Heart left ventricle (tissue), 16 donors: ENCODE measurements at places on chromosomes 6 and 20. TPM values are rescaled to one million over a fixed set of nuclear protein-coding genes. Genes with fewer than 3 reads are reported as not detected.
A peak's percentile ranks its signal among the peaks of the same experiment; 100 is the strongest.

The GNMT gene
- 7.1 TPM for polyA plus RNA-seq

The PNPLA1 gene
- polyA plus RNA-seq: not detected

The STMND1 gene
- polyA plus RNA-seq: not detected

The SOBP gene
- polyA plus RNA-seq: 11.4 TPM

The C6orf52 gene
- polyA plus RNA-seq: 0.15 TPM

The TRAPPC3L gene
- not detected for polyA plus RNA-seq

The SSTR4 gene
- not detected for polyA plus RNA-seq

The ELOVL4 gene
- polyA plus RNA-seq: 0.24 TPM

DNA sequence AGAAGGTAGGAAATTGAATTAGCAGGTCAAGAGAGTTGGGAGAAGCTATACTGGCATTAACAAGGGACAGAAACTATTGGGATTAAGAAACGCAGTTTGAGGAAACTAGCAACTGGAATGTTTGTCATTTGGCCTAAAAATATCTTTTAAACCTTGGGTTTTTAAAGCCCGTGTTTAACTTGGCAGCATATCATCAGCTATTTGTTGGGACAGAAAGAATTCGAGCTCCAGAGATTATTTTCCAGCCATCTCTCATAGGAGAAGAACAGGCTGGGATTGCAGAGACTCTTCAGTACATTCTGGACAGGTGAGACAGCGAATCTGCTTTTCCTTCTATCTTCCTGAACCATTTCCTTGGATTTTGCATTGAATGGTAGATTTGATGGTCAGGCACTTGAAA, 17.8 kb downstream of the ACTR5 start:
- peaks cover 5% of the 10 kb centered on the region for H3K4me1 ChIP-seq
- no peak overlapping the region for H3K4me3 ChIP-seq
- H3K27me3 ChIP-seq: no peaks in the 10 kb centered on the region
- DNase-seq: no peak
- H3K36me3 ChIP-seq: peaks cover 97% of the 10 kb centered on the region
- no peak overlapping the region for H3K27ac ChIP-seq

DNA sequence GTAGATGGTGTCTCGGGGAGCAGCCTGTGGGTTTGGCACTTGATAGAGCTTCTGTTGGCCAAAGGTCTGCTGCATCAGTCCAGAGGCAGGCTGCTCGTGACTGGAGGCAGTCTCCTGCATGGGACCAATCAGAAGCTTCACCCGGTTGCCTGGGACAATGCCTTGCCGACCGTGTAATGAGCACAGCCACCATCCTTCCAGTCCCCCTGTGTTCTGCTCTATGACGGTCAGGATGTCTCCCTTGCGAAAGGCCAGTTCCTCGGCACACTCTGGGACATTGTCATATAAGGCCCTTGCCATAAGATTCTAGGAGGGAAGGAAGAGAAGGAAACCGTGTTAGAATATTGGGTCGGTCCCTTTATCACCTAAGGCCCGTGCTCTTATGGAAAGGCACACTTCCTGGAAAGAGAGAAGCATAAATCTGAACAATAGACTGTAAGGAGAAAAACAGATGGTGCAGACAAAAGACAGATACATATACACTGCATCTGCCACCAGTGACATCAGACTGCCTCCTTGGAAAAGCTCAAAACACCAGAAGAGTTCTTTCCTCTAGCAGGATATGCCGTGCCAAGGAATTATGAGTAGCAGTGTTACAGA, 18.9 kb downstream of the NEDD9 start:
- no peak for DNase-seq
- peaks cover 100% of the 10 kb centered on the region for H3K4me1 ChIP-seq
- H3K36me3 ChIP-seq: peaks cover 26% of the 10 kb centered on the region
- peak overlapping the region; percentile 82 for H3K27ac ChIP-seq
- no peaks in the 10 kb centered on the region for H3K27me3 ChIP-seq
- H3K4me3 ChIP-seq: no peak overlapping the region

GRCh38 chr6:17591287-17591686, 8.8 kb upstream of the FAM8A1 start:
- no peaks in the 10 kb centered on the region for H3K4me1 ChIP-seq
- no peak overlapping the region for H3K27ac ChIP-seq
- no peaks in the 10 kb centered on the region for H3K36me3 ChIP-seq
- no peak for DNase-seq

- H3K36me3 ChIP-seq: no peaks in the 10 kb centered on the region
- DNase-seq: peak; percentile 68
- peak overlapping the region; percentile 67 for H3K4me3 ChIP-seq
- no peaks in the 10 kb centered on the region for H3K27me3 ChIP-seq
Observed at GRCh38 chr6:33427585-33428223, 7.8 kb downstream of the SYNGAP1 start.

GRCh38 chr20:51183451-51183850, 160.5 kb upstream of the KCNG1 start:
- H3K27me3 ChIP-seq: no peaks in the 10 kb centered on the region
- no peak for DNase-seq
- H3K36me3 ChIP-seq: no peaks in the 10 kb centered on the region
- H3K27ac ChIP-seq: no peak overlapping the region
- H3K4me3 ChIP-seq: no peak overlapping the region

GRCh38 chr20:6339176-6339575, 216.3 kb upstream of the FERMT1 start:
- no peak overlapping the region for H3K4me3 ChIP-seq

DNA sequence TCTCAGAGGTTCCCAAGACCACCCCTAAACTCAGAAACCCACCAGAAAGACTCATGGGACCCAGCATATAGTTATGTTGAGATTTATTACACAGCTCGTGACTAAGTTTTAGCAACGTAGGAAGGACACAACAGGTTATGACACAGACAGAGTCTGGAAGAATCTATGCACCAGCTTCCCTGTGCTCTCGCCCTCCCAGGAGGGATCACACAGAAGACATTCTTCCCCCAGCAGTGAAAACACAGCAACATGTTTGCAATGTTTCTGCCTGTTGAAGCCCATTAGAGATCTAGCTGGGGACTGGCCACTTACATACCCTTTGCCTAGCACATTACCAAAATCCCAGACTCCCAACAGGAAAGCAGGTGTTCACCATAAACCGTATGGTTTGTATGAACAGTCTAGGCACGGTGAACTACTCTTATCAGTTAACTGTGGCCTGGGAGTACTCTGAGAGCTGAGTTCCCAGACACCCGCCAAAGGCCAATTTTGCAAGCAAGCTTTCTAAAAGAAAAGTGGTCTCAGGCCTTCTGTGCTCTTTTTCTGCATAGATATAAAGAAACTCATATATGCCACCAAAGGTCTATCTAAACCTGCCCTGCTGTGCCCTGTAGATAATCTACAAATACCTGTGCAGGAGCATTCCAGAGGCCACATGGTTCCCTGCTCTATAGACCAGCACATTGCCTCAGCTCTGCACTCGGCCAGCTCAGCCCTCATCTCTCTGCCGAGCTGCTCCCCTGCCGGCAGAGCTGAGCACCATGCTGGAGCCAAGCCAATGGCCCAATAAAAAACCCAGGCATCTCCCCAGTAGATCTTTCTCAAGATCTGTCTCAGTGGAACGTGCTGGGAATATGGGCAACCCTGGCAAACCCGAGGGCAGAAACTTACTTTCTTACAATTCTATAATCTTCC, 69.6 kb upstream of the SMIM28 start:
- peak; percentile 19 for DNase-seq
- H3K4me1 ChIP-seq: no peaks in the 10 kb centered on the region
- peak overlapping the region; percentile 43 for H3K27ac ChIP-seq
- no peak overlapping the region for H3K4me3 ChIP-seq

DNA sequence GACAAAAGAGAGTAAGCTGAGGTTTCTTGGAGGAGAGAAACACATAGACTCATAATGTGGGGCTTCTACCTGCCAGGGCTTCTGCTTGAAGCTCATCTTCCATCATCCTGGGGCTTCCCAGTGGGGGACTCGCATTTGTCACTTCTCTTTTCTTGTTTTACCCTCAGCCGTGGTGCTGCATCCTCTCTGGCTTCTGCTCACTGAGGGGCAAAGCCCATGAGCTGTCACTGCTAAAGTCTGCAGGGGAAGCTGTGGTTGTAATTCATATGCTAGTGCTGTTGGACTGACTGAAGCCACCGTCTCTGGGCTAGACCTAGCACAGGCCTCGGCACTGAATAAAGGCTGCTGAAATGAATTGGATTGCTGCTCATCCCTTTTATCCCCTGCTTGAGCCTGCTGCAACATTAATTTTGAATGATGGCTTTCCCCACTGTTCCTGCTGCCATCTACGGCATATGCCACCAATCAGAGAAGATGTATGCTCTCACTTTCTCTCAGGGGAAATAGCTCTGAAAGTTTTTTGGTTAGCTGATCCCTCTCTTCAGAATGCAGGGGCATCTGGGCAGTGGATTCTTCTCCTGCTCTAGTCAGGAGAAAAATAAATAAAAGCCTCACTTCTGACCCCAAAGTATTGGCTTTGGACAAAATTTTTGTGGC, 568.4 kb upstream of the MAP3K7 start:
- H3K27me3 ChIP-seq: no peaks in the 10 kb centered on the region
- no peak overlapping the region for H3K4me3 ChIP-seq
- DNase-seq: no peak
- H3K27ac ChIP-seq: no peak overlapping the region
- H3K36me3 ChIP-seq: no peaks in the 10 kb centered on the region

DNA sequence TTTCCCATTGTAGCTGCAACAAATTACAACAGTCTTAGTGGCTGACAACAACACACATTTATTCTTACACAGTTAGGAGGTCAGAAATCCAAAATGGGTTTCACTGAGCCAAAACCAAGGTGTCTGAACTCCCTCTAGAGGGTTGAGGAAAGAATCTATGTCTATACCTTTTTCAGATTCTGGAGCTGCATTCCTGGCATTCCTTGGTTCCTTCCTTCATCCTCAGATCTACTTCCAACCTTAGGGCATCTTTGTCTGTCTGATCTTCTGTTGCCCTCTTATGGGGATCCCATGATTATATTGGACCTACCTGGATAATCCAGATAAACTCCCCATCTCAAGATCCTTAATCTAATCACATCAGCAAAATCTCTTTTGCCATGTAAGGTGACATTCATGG, 540.9 kb upstream of the MAP3K7 start:
- DNase-seq: no peak
- no peaks in the 10 kb centered on the region for H3K36me3 ChIP-seq
- H3K4me1 ChIP-seq: no peaks in the 10 kb centered on the region
- H3K4me3 ChIP-seq: no peak overlapping the region
- H3K27me3 ChIP-seq: no peaks in the 10 kb centered on the region

- H3K4me1 ChIP-seq: peaks cover 24% of the 10 kb centered on the region
- no peak overlapping the region for H3K4me3 ChIP-seq
- H3K27me3 ChIP-seq: no peaks in the 10 kb centered on the region
Observed at GRCh38 chr6:156658186-156658965, 118.8 kb upstream of the ARID1B start.

DNA sequence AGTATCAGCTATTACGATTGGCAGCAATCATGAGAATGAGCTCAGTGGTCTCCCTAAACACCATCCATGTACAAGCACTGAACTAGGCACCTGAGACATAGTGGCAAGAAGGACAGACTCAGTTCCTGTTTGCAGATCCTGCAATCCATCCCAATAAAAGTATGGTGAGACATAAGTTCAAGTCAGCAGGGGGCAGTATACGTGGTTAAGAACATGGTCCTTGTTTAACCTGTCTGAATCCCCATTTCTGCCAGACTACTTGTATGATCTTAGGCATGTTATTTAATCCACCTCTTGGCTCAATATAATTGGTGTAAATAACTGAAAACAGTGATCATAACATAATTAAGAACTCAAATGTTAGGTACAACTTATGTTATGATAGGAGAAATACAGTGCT, 33.2 kb upstream of the PNISR start:
- no peak overlapping the region for H3K4me3 ChIP-seq
- no peaks in the 10 kb centered on the region for H3K27me3 ChIP-seq
- H3K36me3 ChIP-seq: no peaks in the 10 kb centered on the region
- H3K27ac ChIP-seq: no peak overlapping the region
- no peak for DNase-seq

DNA sequence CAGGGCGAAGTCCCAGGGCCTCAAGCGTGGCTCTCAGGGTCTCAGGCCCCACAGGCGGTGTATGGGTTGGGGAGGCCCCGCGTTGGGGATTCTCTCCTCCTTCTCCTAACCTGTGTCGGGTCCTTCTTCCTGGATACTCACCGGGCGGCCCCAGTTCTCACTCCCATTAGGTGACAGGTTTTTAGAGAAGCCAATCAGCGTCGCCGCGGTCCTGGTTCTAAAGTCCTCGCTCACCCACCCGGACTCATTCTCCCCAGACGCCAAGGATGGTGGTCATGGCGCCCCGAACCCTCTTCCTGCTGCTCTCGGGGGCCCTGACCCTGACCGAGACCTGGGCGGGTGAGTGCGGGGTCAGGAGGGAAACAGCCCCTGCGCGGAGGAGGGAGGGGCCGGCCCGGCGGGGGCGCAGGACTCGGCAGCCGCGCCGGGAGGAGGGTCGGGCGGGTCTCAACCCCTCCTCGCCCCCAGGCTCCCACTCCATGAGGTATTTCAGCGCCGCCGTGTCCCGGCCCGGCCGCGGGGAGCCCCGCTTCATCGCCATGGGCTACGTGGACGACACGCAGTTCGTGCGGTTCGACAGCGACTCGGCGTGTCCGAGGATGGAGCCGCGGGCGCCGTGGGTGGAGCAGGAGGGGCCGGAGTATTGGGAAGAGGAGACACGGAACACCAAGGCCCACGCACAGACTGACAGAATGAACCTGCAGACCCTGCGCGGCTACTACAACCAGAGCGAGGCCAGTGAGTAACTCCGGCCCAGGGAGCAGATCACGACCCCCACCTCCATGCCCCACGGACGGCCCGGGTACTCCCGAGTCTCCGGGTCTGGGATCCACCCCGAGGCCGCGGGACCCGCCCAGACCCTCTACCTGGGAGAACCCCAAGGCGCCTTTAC, at the start of gene HLA-G:
Gene HLA-G, plus strand, starts transcription at position 247 of the 892 bp plus-strand sequence. Its CDS starts 20 bp downstream, at position 267.
- peaks cover 9% of the 10 kb centered on the region for H3K4me1 ChIP-seq
- no peak for DNase-seq
- H3K4me3 ChIP-seq: peak within 1 kb of the TSS; percentile 14
- no peak within 1 kb of the TSS for H3K27ac ChIP-seq
- H3K27me3 ChIP-seq: peaks cover 77% of the 10 kb centered on the region

DNA sequence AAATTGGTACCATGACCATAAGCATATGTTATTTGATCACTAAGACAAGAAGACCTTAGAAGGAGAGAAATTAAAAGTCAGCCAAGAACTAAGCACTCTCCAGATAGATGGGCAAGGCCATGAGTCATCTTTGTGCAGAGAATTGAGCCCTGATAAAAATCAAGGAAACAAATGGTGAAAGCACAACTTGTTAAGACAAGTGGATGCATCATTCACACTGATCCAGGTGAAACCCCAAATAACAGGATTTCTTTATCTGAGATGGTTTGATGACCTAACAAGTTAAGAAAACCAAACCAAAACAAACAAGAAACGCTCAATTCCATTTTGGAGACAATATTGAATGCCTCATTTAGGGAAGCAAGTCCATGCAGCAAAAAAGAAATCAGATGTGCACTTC, 121.6 kb downstream of the ADAT2 start:
- H3K4me3 ChIP-seq: no peak overlapping the region
- no peak for DNase-seq
- H3K36me3 ChIP-seq: peaks cover 4% of the 10 kb centered on the region
- H3K27me3 ChIP-seq: no peaks in the 10 kb centered on the region
